ENCODE measurements at places on chromosomes 5 and 9.

GRCh38 chr5:126416266-126416925 is 6.8 kb upstream of the GRAMD2B start:
- DNase-seq: no peak

DNA sequence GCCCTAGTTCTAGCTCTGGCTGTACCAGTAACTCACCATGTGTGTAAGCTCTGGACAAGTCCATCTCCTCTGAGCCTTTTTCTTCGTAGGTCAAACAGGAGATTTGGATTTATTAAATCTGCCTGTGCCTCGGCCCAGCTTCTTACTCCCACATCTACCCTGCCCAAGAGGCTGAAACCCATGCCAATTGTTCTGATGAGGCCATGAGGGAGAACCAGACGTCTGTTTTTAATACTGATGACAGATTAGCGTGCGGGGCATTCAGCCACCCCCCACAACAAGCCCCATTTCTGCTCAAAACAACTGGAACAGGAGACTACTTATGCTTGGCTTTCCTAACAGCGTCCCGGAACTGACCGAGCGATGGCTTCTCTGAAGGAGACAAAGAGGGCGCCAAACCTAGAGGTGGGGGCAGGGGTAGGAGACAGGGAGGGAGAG is 81.2 kb upstream of the TRIM32 start:
- no peak for DNase-seq

- no peak for DNase-seq
Observed at GRCh38 chr5:81728301-81728700, 22.6 kb downstream of the SSBP2 start.

DNA sequence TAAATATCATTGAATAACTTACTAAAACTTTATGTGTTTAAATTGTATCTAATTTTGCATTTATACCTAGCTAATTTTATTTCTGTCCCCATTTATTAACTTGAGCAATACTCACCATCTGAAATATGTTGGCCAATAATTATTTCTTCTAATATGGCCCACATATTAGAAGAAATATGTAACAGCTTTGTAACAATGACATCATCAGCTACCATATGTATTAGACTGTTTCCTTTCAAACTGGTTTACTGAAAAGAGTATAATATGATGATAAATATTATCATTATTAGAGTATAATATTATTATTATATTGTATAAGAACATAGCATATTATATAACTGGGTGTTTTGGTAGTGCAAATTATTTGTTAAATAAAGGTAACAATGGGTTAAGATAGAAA is 220.5 kb downstream of the FBXL7 start:
- DNase-seq: no peak

DNA sequence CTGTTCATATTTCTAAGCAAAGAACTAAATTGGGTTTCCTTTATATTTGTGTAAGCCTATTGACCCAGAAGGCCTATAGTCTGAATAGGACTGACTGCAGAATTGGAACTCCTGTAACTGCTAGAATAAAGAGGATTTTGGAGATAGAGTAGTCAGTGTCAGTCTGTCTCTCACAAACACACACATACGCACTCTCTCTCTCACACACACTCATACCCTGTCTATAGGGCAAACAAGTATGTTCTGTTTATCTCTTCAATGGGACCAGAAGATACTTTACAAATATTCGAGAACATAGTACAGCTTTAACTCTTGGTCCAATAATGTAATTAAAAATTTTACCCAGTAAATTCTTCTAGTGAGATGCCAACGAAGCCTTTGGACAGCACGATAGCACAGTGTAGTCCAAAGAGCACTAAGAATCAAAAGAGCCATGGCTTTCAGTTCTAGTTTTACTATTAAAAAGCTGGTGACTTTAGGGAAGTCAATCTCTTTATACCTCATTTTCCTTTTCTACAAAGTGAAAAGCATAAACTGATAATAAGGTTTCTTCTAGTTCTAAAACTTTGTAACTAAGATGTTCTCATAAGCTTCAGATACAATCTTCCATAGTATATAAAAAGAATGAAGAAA is 19.3 kb downstream of the ABHD17B start:
- DNase-seq: no peak

- DNase-seq: no peak
Observed at GRCh38 chr5:1027631-1028441, 19.2 kb downstream of the NKD2 start.

DNA sequence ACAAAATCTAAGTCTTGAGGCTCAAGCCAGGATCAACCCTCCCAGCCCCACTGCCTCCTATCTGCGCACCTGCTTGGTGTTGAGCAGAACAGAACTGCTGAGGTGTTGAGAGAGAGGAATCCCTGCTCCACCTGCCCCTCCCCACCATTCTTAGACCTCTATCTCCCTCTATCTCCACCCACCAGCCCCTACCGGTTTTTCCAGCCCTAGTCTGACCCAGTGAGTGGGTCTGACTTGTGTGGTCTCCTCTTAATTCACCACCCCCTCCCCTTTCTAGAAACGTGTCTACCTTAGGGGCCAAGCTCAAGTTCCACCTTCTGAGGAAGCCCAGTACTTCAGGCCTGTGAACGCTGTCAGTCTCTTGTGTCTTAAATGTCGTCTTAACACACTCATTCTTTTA is 93.7 kb downstream of the ARHGAP26 start:
- DNase-seq: no peak

DNA sequence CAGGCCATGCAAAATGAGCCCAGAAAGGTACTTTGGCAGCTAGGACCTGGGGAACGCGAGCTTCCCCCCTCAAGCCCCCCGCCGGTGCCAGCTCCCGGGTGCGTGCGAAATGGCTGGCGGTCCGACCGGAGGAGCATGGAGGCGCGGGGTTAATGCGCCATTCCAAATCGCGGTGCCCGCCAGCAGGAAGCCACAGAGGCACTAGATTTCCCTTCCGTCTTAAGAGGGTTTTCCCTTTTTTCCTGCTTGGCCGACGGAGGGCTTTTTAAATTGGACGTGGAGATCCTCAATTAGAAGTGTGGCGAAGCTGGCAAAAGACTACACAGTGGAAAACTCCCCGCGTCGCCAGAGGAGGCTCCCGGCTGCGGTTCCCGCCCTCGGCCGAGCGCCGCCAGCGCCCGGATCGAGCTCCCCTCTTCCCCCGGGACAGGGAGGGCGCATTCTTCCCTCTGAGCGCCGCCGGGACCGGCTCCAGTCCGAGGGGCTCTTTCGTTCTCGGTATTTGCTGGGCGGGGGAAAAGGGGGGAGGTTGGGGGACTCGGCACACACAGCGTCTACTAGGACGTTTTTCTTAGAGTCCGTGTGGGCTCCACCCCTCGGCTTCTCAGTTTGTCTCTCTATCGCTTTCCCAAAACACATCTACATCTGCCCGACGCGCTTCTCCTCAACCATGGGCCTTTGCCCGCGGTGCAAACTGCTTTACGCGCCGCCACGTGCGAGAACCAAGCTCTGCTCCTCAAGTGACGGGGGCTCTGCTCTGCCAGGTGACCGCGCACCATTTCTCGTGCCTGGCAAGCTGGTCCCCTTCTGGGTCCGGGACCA is 3.0 kb downstream of the GDNF start:
- no peak for DNase-seq

DNA sequence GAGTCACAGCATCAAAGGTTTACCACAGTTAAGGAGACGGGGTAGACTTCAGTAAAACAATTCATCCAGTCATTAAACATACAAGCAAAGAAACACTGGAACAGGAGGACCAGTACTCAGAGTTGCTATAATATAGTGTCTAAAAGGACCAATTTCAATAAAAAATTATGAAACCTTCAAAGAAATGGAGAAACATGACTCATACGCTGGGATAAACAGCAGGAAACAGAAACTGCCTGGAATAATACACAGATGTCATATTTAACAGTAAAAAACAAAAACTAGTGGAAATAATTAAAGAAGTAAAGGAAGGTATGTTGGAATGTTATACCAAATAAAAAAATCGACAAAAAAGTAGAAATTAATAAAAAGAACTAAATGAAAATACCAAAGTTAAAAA is 1075.9 kb downstream of the NR2F1-AS1 start:
- DNase-seq: no peak

DNA sequence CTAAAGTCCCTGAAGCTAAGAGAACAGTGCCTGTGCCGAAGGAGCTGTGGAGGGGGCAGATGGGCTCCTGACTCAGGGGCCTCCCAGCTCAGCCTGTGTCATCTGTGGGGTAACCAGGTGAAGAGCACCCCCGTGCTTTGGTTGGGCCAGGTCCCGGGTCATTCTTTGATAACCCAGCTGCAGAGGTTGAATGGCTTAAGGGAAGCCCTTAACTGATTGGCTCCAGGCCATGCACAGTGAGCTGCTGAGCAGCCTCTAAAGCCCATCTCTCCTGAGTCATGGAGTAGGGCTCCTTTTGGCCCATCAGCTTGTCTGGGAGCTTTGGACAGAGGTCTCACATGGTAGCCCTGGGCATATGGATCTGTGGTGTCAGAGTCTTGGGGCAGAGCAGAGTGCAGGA is 28.7 kb downstream of the COL27A1 start:
- DNase-seq: no peak

GRCh38 chr9:79885093-79885857 is 313.5 kb downstream of the TLE4 start:
- no peak for DNase-seq

DNA sequence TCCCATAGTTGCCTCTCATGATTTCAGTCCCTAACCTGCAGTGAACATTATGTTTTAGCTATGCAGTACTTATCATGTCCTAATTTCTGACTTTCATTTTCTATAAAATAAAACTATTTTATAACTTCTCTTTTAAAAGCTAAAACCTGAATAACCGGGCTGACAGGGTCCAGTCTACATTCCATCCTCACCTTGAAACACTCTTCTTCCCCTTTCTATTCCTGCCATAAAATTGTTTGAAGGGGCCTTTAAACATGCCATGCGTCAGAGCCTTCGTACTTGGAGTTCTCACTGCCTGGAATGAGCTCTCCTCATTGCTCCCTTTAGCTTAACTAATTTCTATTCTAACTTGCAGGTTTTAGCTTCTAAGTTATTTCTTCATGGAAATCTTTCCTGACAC is 143.0 kb upstream of the PRLR start:
- DNase-seq: no peak

Data from GM13976 (cell line).